Neural progenitor cell (in vitro differentiated cells): ENCODE measurements at places on chromosomes 3 and 15. TPM values are rescaled to one million over a fixed set of nuclear protein-coding genes. Genes with fewer than 3 reads are reported as not detected.

DNA sequence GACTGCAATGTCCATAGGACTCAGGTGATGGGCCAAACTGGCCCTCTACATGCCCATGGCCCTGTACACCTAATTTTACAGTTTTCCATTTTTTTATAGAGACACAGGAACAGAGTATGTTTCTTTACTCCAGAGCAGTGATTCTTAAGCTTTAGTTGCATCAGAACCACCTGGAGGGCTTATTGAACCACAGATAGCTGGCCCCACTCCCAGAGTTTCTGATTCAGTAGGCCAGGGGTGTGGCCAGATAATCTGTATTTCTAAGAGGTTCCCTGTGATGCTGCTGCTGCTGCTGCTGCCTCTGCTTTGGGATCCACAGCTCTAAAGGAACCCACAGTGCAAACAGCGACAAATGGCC lies 5.1 kb downstream of the RBP1 start:
- peak; percentile 20 for DNase-seq
- H3K27ac ChIP-seq, result no peak overlapping the region
- H3K27me3 ChIP-seq, result peaks cover 29% of the 10 kb centered on the region
- peaks cover 37% of the 10 kb centered on the region for H3K4me1 ChIP-seq
- no peak overlapping the region for H3K4me3 ChIP-seq

- peak overlapping the region; percentile 96 for H3K4me3 ChIP-seq
- peaks cover 14% of the 10 kb centered on the region for H3K27me3 ChIP-seq
- no peak overlapping the region for H3K27ac ChIP-seq
- peak; percentile 67 for DNase-seq
These were observed 501 bp downstream of the DMXL2 start for GRCh38 chr15:51621936-51622603.

GRCh38 chr15:80379693-80380092 lies 24.5 kb upstream of the ARNT2 start:
- H3K27me3 ChIP-seq, result no peaks in the 10 kb centered on the region
- peaks cover 9% of the 10 kb centered on the region for H3K4me1 ChIP-seq
- DNase-seq, result no peak
- no peak overlapping the region for H3K27ac ChIP-seq
- no peaks in the 10 kb centered on the region for H3K36me3 ChIP-seq

- H3K27ac ChIP-seq, result no peak overlapping the region
- peaks cover 21% of the 10 kb centered on the region for H3K4me1 ChIP-seq
- no peak for DNase-seq
- peak overlapping the region; percentile 96 for H3K4me3 ChIP-seq
- no peaks in the 10 kb centered on the region for H3K36me3 ChIP-seq
These were observed 2.1 kb downstream of the ZFAND6 start for GRCh38 chr15:80061582-80061981.

The ROBO1 gene
- 168 and 169 TPM in 2 replicates for total RNA-seq

The NDN gene
- total RNA-seq, result 70.9 and 89.2 TPM in 2 replicates
